OCI-LY7 (cell line): ENCODE measurements at places on chromosomes 4 and X. TPM values are rescaled to one million over a fixed set of nuclear protein-coding genes. Genes with fewer than 3 reads are reported as not detected.

DNA sequence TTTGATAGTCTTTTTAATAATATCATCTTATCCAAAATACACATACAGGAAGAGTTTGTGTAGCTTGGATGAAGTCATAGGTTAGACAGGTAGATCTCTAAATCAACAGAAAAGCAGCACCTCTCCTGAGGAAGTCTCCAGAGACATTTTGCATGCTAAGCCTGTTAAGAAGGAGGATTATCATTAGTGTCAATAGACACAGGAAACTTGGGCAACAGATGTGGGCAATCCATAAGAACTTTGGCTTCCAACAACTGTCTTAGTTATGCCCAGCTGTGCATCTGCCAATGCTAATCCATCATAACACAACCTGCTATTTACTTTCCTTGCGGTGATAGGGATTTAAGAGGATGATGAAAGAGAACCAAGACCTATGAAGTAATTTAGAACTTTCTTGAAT is 1052.6 kb downstream of the RPA4 start:
- no peak for DNase-seq

The NPY2R gene
- not detected in 2 replicates for total RNA-seq

The KCNE5 gene
- total RNA-seq = not detected in 2 replicates

The POU3F4 gene
- total RNA-seq = not detected in 2 replicates

GRCh38 chr4:182245541-182246215 is 2.5 kb downstream of the TENM3 start:
- DNase-seq = no peak

GRCh38 chr4:38865445-38865844 is 2.2 kb upstream of the FAM114A1 start:
- DNase-seq = no peak

The MAGEB16 gene
- not detected in 2 replicates for total RNA-seq

DNA sequence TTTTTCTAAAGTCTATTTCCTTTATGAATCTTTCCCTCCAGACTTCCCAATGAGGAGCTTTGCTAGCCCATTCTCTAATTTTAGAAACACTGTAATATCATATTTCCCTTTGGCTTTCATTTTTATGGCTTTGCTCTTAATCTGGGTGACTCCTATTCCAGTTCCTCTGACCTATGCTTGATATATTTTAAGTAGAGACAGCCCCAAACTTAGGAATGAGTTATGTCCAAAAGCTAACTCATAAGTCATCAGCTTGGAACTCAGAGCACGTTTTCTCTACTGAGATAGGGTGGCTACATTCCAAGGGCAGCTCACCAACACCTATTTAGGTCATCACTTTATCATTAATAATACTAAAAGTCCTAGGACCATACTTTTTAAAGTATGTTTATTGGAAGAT is 77.8 kb downstream of the OR13H1 start:
- no peak for DNase-seq
